Activated T-cell treated with anti-CD3 and anti-CD28 coated beads, Interleukin-2, amount 50 U/mL, for 72 hours (primary cell): ENCODE measurements at places on chromosomes 4 and X. TPM values are rescaled to one million over a fixed set of nuclear protein-coding genes. Genes with fewer than 3 reads are reported as not detected.

DNA sequence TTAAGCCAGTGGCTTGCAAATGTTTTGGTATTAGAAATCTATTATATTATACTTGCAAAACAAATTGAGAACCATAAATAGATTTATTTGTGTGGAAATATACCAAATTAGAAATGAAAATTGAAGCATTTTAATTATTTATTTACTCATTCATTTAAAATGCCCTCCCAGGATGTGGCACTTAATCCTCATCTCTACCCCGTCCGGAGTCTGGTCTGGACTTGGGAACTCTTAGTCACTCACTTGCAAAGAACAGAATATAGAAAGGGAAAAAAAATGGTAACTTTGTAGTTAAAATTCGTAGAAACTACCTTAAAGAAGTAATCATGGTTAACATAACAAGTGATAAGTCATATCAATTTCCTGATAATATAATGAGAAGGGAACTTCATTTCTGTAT lies 775.9 kb upstream of the INTU start:
- DNase-seq, result no peak

Gene AASDH
- 18.4 TPM for total RNA-seq

GRCh38 chr4:73520821-73521220 lies 39.3 kb downstream of the AFM start:
- DNase-seq, result no peak

Gene KCTD8
- total RNA-seq, result not detected

DNA sequence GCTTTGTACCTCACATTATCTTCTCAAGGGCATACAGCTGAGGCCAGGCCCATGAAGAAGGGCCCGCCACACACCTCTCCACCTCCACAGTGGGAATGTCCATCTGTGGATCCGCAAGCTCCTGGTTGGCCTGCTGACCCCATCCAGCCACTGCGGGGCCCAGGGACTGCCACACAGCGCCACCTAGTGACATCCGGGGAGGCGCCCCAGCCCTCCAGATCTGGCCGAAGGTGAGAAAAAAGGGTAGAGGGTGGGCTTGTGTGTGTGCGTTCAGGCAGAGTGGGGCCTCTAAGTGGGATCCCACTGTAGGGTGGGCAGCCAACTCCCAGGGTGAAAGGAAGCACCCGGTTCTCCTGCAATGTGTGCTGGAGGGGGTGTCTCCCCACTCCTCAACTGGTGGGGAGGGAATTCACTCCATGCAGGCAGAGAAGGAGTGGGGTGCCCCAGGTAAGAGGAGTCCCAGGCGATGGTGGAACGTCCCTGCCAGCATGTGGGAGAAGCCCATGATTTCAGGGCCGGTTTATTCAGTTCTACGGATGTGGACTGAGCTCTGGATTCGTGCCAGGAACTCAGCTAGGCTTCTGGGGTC lies 117.3 kb downstream of the ENPP6 start:
- DNase-seq, result peak; percentile 46

Gene OTUD6A
- total RNA-seq, result not detected

- no peak for DNase-seq
Measured at GRCh38 chrX:23503835-23504539, 163.3 kb upstream of the PRDX4 start.

- no peak for DNase-seq
Measured at GRCh38 chrX:130482871-130483270, 81.1 kb downstream of the RBMX2 start.

- DNase-seq, result no peak
Measured at GRCh38 chrX:68914479-68914946, 85.7 kb downstream of the EFNB1 start.

Gene IL21
- 26.0 TPM for total RNA-seq

DNA sequence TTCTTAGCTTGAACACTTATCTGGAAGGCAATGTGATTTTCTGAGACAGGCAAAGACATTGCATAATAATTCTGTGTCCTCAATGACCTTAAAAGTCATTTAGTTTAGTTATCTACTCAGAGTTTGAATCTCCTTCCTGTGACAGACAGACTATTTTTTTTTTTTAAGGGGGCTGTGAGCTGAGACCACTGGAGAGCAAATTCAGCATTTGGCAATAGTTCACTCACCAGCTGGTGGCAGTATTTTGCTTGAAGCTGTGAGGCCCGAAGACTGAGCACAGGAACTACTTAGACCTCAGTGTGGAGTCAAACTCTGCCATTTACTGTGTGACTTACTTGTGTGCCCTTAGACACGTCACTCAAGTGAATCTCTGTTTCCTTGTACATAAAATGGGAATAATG lies 22.9 kb upstream of the CPE start:
- peak; percentile 5 for DNase-seq

- DNase-seq, result no peak
Measured at GRCh38 chrX:18065956-18066355, 154.7 kb downstream of the BEND2 start.

GRCh38 chr4:182175788-182176519 lies 67.2 kb upstream of the TENM3 start:
- DNase-seq, result no peak

DNA sequence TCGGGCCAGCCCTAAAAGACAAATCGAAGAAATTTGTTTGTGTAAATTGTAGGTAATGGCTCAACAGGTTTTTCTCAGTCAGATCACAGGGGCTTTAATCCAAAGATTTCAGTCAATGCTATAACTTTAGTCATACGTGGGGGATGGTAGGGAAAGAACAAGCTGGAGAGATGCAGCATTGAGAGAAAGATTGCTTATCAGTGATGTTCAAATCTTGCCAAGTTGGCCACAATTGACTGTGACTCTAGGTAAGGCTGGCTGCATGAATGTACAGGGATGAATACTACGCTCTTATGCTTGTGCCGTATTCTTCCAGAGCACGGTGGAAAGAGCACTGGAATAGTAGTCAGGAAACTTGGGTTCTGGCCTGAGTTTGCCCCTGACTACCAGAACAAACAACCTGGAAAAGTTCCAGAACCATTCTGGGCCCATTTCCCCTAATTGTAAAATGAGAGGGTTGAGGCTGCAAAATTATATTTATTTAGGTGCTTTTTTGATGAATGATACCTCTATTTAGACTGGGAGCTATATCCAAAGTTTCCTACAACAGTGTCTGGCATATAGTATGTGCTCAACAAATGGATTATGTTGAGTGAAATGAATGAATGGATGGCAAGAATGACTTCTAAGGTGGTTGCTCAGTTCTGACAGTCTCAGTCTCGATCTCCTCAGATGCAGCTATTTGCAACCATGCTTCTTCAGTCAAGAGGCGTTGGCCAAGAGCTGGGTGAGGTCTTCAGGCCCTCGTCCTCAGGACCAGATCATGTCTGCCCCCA lies 44.4 kb downstream of the TSC22D3 start:
- no peak for DNase-seq

GRCh38 chr4:104420766-104421165 lies 73.9 kb downstream of the CXXC4 start:
- DNase-seq, result no peak

Gene IRAK1
- 131 TPM for total RNA-seq

- no peak for DNase-seq
Measured at GRCh38 chrX:34528081-34528480, 129.0 kb downstream of the TMEM47 start.

Gene IDH3G
- total RNA-seq, result 41.0 TPM

DNA sequence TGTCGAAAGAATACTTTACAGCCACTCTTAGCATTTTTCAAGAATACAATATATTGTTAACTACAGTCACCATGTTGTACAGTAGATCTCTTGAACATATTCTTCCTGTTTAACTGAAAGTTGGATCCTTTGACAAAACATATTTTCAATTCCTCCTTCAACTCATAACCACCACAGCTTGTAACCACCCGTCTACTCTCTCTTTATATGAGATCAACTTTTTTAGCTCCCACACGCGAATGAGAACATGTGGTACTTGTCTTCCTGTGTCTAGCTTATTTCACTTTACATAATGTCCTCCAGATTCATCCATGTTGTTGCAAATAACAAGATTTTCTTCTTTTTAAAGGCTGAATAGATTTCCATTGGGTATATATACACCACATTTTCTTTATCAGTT lies 338.3 kb upstream of the IGFBP7 start:
- no peak for DNase-seq

- no peak for DNase-seq
Measured at GRCh38 chrX:142084611-142085010, 120.5 kb downstream of the MAGEC2 start.

Gene S100P
- 18.0 TPM for total RNA-seq

GRCh38 chrX:48854898-48855297 lies 19.5 kb upstream of the PCSK1N start:
- DNase-seq, result no peak

DNA sequence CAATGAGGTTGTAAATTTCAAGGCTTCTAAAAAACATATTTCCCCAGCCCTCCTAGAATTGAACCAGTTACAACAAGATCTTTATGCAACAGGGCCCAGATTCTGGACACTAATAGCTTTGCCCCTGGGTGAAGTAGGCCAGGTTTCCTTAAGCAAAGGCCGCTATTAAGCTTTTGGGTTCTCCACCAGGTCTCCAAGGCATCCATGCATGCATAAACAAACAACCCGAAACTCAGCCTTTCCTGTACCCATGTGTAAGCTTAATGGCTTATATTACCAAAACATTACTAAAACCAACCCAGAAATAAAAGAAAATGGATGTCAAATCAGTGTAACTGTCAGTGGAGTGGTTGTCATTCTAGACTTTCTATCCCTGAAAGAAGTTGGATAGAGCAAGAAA lies 137.1 kb downstream of the ARHGAP6 start:
- DNase-seq, result no peak

DNA sequence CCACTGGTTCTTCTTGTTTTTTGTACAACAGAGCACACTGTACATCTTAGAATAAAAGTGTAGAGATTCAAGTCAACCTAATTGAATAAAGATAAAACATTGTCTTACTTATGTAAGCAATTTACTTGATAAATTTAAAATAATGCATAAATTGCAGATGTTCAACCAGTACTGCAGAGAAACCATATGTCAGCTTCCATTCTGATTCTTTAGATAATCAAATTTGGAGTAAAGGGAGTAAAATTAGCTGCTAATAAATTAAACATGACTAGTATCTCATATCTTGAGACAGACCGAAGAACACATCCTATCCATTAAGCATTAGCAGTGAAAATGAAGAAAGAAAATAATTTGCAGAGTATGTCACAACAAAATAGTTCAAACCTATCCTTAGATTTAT lies 261.2 kb downstream of the GASK1B start:
- DNase-seq, result no peak

Gene MAGEB2
- not detected for total RNA-seq

Gene NDUFC1
- 30.4 TPM for total RNA-seq

GRCh38 chr4:64899563-64899962 lies 490.3 kb upstream of the TECRL start:
- DNase-seq, result no peak

Gene SSX4
- not detected for total RNA-seq

- no peak for DNase-seq
Measured at GRCh38 chr4:84957514-84958420, 8.7 kb downstream of the WDFY3 start.

DNA sequence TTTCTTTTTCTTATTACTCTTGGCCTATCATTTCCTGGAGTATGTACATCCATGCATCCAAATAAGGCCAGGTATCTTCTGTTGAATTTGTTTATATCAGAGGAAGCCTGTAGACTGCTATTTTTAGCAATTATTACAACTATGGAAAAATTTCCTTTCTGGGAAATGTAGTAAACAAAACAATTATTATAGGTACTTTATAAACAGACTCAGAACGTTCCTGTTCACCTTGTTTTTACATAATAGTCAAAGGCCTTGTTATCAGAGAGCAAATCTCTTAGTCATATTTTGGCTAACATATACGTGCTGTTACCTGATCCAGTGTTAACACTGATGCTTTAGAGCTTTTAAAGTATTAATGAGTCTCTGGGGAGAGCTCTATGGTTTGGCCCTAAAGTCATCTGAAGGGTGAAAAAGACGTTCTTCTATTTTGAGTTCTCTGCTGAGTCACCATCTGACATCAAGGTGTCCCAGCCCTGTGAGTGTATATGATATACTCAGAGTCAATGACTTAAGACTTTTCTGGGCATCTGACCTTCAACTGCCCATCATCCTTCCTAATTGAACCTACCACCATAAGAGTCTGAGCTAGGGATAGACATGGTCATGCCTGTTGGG lies 7.3 kb downstream of the SPARCL1 start:
- DNase-seq, result no peak

DNA sequence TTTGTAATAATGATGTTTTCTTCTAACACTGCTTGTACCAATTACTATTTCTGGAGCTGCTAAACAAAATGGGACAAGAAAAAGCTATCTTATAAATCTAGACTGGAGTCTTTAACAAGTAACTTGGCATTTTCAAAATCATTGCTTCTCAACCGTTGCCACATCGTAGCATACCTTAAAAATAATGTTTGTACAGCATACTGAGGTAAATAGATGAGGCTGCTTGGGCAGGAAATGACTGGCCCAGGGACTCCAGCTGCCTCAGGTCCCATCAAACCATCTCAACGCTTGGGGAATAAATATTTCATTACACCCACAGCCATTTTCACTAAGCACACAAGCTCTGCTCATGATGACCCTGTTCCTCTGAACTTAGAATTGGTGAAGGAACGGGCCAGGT lies 115.1 kb downstream of the SPANXA1 start:
- DNase-seq, result no peak

DNA sequence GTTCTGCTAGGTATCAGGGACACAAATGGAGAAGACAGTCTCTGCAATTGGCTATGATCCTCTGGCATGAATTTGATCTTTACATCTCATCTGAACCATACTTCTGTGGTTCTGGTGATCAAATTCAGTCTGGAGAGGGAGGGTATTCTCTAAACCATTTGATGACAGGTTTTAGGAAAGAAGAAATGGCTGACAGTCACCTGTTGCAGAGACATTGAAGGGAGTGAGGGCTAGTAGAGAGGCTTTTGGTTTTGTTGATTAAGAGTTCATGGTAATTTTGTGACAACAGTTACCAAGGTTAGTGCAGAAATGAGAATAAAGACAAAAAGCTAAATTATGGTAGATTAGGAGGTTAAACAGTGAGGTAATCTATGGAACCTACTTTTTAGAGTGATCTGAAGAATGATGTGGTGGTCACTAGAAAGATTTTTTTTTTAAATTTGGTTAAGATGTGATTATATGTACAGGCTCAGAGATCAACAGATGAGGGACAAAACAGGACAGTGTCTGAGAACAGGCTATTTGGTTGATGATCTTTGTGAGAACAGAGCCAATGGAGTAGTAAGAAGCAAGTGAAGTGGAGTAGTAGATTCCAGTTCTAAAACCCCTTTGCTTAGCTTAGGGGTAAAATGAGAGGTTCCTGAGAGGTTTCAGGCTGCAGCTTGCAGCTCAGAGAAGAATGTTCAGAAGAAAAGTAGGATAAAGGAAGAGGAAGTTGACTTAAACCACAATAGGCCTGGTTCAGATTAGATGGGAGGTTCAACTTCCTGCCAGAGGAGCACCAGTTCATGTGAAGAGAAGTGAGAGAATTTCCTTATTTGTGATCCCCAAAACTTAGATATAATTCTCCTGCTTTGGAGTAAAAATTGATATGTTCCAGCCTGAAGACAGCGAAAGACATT lies 34.7 kb downstream of the VSIG4 start:
- no peak for DNase-seq

DNA sequence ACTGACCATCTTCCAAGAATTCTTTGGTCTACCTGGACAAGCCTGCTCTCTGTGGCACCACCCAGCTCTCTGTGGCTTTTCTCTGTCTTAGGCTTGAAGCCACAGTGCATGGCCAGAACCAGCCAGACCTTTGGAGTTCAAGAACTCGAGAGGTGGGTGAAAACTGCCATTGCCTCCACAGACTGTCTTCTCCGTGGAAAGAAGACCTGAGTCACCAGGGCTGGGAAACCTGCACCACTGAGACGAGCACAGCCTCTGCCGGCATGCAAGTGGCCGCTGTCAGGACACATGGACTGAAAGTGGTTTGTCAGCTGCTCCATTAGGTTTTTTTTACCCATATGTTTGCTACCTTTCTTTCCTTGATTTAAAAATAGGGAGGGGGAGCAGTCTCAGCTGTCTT lies 74.5 kb downstream of the MGST2 start:
- DNase-seq, result no peak

Gene MTNR1A
- total RNA-seq, result not detected

Gene CT55
- not detected for total RNA-seq

Gene DUSP21
- total RNA-seq, result not detected
